ENCODE measurements at places on chromosomes 13 and 19.

DNA sequence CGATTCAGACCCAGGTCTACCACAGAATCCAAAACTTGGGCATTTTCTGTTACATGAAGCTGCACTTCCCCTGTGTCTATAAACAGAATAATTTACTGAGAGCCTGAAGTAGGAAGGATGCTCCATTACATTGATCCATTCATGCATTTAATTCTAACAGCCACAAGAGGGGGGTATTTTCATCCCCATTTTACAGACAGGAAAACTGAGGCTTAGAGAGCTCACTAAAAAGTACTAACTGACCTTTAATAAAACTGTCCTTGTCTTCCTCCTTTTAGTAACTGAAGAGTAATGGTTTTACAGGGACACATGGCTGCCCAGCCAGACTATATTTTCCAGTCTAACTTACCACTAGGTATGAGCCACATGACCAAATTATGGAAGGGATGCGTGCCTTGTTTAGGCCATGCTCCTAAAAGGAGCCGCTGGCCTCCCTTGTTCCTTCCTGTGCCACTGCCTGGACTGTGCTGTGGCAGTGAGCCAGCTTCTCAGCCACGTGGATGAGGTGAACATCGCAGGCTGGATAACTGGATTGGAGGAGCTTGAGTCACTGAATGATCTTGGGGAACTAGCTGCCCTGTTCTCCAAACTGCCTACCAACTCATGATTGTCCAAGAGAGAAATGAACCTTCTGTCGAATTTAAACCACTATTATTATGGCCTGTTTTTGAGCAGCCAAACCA, 108.3 kb downstream of the DOCK9 start:
- no peak for DNase-seq

DNA sequence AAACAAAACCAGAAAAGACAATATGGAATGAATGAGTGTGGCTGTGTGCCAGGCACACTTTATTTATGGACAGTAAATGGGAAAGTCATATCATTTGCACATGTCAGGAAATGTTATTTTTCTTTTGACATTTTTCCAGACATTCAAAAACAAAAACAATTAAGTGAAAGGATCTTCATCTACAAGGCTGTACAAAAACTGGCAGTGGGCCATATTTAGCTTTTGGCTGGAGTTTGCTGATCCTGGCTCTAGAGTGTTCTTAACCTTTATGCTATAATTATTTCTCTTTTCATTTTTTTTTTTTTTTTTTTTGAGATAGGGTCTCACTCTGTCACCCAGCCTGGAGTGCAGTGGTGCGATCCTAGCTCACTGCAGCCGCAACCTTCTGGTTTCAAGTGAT, 6.5 kb upstream of the TNFSF9 start:
- DNase-seq, result no peak

GRCh38 chr19:17775245-17775927, 19.6 kb upstream of the B3GNT3 start:
- DNase-seq, result no peak

- no peak for DNase-seq
These were observed 1.6 kb upstream of the MARK4 start for GRCh38 chr19:45249261-45250033.

DNA sequence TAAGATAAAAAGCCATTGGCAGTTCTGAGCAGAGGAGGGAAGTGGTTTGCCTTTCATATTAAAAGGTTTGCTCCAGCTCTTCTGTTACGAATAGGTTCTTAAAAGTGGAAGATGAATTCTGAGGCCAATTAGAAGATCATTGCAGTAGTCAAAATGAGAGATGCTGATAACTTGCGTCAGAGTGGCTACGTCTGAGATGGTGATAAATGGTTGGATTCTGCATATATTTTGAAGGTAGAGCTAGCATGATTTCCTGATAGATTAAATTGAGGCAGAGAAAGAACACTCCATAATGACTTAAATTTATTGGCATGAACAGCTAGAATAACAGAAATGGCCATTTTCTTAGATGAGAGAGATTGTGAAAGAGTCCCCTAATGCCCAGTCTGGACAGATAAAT, 652.6 kb downstream of the DACH1 start:
- DNase-seq, result no peak

GRCh38 chr13:65789815-65790214, 1440.3 kb downstream of the PCDH9 start:
- no peak for DNase-seq

GRCh38 chr13:111064661-111065060, 50.4 kb upstream of the ARHGEF7 start:
- DNase-seq, result no peak

DNA sequence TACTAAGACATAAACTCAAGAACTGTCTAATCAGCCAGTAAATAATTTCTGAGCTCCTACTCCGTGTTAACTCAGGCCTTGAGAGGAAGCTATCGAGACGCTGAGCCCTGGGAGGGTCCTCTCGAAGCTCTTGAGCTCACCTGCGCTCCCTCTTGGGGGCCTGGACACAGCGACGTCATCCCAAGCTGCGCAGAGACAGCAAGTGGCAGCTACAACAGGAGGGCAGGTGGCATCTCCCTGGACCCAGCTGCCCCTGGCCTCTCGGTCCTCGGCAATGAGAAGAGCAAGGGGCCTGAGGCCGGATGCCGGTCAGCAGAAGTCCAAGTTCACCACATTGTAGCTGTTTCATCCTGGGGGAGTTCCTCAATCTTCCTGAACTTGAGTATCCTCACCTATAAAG, 30.5 kb upstream of the TUBGCP3 start:
- no peak for DNase-seq

- no peak for DNase-seq
These were observed 25.4 kb downstream of the CHST8 start for GRCh38 chr19:33647146-33647545.

- DNase-seq, result no peak
These were observed 788 bp upstream of the DLEU7 start for GRCh38 chr13:50844084-50844875.

DNA sequence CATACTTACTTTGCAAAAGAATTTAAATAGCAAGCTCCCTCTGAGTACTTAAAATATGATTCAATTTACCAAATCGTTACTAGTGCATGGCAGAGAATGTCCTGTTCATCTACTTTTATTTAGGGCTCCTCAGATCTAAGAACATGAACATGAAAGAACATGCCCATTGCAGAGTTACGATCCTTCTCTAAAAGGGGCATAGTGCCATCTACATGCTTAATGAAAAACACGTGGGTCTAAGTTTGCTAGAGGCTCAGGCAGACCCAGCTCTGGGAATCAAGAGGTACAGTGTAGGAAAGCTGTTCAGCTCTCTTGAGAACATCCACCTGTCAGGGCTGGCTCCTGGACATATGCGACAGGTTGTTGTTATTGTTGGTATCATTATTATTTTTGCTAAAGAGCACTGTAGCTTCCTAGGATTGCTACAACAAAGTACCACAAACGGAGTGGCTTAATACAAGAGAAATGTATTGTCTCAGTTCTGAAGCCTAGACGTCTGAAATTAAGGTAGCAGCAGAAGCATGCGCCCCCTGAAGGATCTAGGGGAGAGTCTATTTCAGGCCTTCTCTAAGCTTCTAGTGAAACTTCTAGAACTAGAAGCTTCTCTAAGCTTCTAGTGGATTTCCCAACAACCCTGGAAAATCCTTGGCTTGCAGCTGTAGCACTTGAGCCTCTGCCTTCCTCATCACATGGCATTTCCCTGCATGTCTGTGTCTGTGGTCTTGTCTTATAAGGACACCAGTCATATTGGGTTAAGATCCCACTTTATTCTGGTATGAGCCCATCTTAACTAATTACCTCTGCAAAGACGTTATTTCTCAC, 133.9 kb downstream of the DCT start:
- no peak for DNase-seq

DNA sequence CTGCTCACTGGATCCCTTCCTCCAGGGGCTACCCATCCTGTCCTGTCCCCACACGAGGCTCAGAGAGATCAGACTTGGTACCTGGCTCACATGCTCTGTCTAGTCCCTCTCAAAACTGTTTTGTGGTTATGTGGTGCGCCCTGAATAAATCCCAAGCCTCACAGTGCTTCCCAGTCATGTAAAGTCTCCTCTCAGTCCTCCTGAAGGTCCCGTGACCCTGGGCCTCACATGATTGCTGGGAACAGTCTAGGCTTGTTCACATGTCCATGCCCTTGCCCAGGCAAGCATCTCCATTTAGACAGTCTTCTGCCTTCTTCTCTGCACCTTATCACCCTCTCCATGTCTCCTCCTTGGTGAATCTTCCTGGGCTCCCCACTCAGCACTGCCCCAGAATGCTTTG, 36.0 kb upstream of the POU2F2 start:
- DNase-seq, result no peak

- DNase-seq, result no peak
These were observed 366.7 kb downstream of the UQCRFS1 start for GRCh38 chr19:28846094-28846812.
